ENCODE measurements at places on chromosomes 7 and 10. TPM values are rescaled to one million over a fixed set of nuclear protein-coding genes. Genes with fewer than 3 reads are reported as not detected.

Gene LEP
- total RNA-seq = not detected

Gene GRM8
- 19.6 TPM for total RNA-seq

Gene SAMD9
- 6.3 TPM for total RNA-seq

Gene ANKRD1
- 5.3 TPM for total RNA-seq
